Testis (tissue), 5 donors: ENCODE measurements at places on chromosomes 3 and 15. TPM values are rescaled to one million over a fixed set of nuclear protein-coding genes. Genes with fewer than 3 reads are reported as not detected.
A peak's percentile ranks its signal among the peaks of the same experiment; 100 is the strongest.

GRCh38 chr3:124584552-124585391, 145.5 kb upstream of the UMPS start:
- no peaks in the 10 kb centered on the region for H3K36me3 ChIP-seq
- DNase-seq, result peak; percentile 74
- H3K4me3 ChIP-seq, result peak overlapping the region; percentile 19

DNA sequence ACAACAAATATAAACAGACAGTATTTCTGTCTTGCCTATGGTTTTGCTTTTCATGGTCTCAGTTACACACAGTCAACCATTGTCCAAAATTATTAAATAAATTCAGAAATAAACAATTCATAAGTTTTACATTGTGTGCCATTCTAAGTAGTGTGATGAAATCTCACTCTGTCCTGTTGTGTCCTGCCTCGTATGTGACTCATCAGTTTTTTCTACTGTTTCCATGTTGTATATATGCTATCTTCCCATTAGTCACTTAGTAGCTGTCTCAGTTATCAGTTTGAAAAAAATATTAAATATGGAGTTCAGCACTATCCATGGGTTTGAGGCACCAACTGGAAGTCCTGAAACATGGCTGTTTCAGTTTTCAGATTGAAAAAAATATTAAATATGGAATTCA, 282.4 kb upstream of the GRM7 start:
- H3K4me3 ChIP-seq, result no peak overlapping the region
- H3K36me3 ChIP-seq, result no peaks in the 10 kb centered on the region
- no peaks in the 10 kb centered on the region for H3K4me1 ChIP-seq
- no peaks in the 10 kb centered on the region for H3K27me3 ChIP-seq

Gene PDHB
- 94.0 TPM for polyA plus RNA-seq

Gene CERS3
- polyA plus RNA-seq, result 48.6 TPM

- no peaks in the 10 kb centered on the region for H3K27me3 ChIP-seq
- H3K36me3 ChIP-seq, result no peaks in the 10 kb centered on the region
- H3K4me3 ChIP-seq, result peak within 1 kb of the TSS; percentile 55
- H3K4me1 ChIP-seq, result no peaks in the 10 kb centered on the region
These were observed at the start of gene TM6SF1 for GRCh38 chr15:83106994-83107840. Gene TM6SF1 (plus strand): TSS chr15:83107645. CDS start chr15:83107681, 36 bp downstream.

Gene NOX5
- 7.9 TPM for polyA plus RNA-seq

Gene EMC7
- 170 TPM for polyA plus RNA-seq

Gene COMMD2
- polyA plus RNA-seq, result 19.9 TPM

GRCh38 chr15:34011481-34011880, 27.5 kb downstream of the AVEN start:
- no peak overlapping the region for H3K4me3 ChIP-seq
- no peaks in the 10 kb centered on the region for H3K36me3 ChIP-seq
- no peaks in the 10 kb centered on the region for H3K27me3 ChIP-seq
- no peak for DNase-seq
- no peak overlapping the region for H3K27ac ChIP-seq

- H3K27me3 ChIP-seq, result no peaks in the 10 kb centered on the region
- peaks cover 2% of the 10 kb centered on the region for H3K4me1 ChIP-seq
- H3K4me3 ChIP-seq, result no peak overlapping the region
- no peak overlapping the region for H3K27ac ChIP-seq
These were observed 72.6 kb downstream of the NPTN start for GRCh38 chr15:73560501-73561117.

Gene SRPRB
- polyA plus RNA-seq, result 104 TPM

Gene CCR8
- polyA plus RNA-seq, result not detected

DNA sequence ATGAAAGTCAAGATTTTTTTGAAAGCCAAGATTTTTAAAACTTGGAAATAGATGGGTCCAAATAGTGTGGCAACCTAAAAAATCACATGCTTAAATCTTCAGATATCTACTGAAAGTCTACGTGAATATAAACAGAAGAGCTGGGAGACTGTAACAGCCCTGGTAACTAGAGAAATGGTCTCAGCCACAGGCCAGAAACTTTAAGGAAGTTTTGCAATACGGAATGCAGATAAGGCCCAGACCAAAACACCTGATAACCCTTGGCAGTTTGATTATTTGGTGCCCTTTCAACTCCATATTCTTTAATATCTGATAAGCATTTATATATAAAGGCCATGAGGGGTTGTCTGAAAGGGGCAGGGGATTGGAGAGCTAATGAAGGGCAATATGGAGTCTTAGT, 537.3 kb upstream of the TGFBR2 start:
- H3K27ac ChIP-seq, result no peak overlapping the region
- no peaks in the 10 kb centered on the region for H3K27me3 ChIP-seq

- H3K4me1 ChIP-seq, result peaks cover 3% of the 10 kb centered on the region
- DNase-seq, result peak; percentile 93
- H3K4me3 ChIP-seq, result no peak overlapping the region
- H3K27me3 ChIP-seq, result no peaks in the 10 kb centered on the region
These were observed 41.5 kb downstream of the CP start for GRCh38 chr3:149180057-149180573.

- no peaks in the 10 kb centered on the region for H3K36me3 ChIP-seq
- no peak for DNase-seq
- no peaks in the 10 kb centered on the region for H3K27me3 ChIP-seq
- no peak overlapping the region for H3K4me3 ChIP-seq
These were observed 92.0 kb upstream of the IGF1R start for GRCh38 chr15:98556321-98556720.

Gene NEDD4
- 3.7 TPM for polyA plus RNA-seq

- DNase-seq, result no peak
- no peak overlapping the region for H3K27ac ChIP-seq
- no peaks in the 10 kb centered on the region for H3K27me3 ChIP-seq
- peaks cover 4% of the 10 kb centered on the region for H3K4me1 ChIP-seq
- no peak overlapping the region for H3K4me3 ChIP-seq
These were observed 57.3 kb upstream of the PLXNA1 start for GRCh38 chr3:126925411-126926171.

- H3K27me3 ChIP-seq, result no peaks in the 10 kb centered on the region
- no peak for DNase-seq
- H3K4me3 ChIP-seq, result no peak overlapping the region
- H3K4me1 ChIP-seq, result no peaks in the 10 kb centered on the region
These were observed 60.8 kb upstream of the ARHGEF26 start for GRCh38 chr3:154060238-154061000.
